HT1080 (cell line): ENCODE measurements at places on chromosomes 2 and 18. TPM values are rescaled to one million over a fixed set of nuclear protein-coding genes. Genes with fewer than 3 reads are reported as not detected.

DNA sequence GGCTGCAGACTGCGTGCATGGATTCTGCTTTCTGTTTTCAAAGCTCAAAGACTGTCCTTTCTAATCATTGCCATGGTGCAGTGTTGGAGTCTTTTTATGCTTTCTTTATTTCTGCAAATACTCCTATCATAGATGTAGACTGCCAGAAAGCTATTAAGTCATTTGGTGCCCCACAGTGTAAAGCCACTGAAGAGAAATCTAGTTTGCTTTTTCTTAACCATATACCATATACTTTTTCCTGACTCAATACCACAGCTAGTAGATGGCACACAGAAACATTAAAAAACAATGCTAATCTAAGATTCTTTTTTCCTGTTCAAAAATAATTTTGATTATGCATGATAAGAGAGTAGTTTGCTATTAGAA lies 109.9 kb upstream of the RAB27B start:
- DNase-seq: no peak

The CREB1 gene
- total RNA-seq: 31.1 and 47.7 TPM in 2 replicates

The TMEM247 gene
- not detected in 2 replicates for total RNA-seq

- DNase-seq: no peak
These were observed 389.4 kb downstream of the CDH2 start for GRCh38 chr18:27787547-27787946.

DNA sequence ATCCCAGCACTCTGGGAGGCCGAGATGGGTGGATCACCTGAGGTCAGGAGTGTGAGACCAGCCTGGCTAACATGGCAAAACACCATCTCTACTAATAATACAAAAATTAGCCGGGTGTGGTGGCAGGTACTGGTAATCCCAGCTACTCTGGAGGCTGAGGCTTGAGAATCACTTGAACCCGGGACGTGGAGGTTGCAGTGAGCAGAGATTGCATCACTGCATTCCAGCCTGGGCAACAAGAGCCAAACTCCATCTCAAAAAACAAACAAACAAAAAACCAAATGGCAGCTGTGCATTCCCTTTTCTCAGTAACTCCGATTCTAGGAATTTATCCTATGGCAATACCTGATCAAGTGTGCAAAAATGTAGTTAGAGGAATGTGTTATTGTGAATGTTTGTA lies 4.7 kb upstream of the GRHL1 start:
- DNase-seq: no peak

The CENPA gene
- total RNA-seq: 29.3 and 42.8 TPM in 2 replicates

DNA sequence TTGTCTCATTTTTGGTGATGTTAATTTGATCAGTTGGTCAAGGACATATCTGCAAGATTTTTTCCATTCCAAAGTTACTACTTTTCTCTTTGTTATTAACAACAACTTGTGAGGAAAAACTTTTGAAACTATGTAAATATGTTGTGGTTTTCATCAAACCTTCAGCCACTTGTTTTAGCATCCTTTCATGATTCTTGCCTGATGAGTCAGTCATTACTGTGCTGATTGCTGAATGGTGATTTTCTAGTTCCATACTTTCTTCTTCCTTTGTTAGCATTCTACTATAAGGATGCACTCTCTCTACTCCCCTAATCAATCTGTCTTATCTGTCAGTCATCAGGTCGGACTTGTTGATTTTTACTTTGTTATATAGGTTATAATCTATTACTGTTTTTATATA lies 10.9 kb downstream of the TMEM87B start:
- peak; percentile 60 for DNase-seq

The PCGF1 gene
- 27.2 and 29.8 TPM in 2 replicates for total RNA-seq

DNA sequence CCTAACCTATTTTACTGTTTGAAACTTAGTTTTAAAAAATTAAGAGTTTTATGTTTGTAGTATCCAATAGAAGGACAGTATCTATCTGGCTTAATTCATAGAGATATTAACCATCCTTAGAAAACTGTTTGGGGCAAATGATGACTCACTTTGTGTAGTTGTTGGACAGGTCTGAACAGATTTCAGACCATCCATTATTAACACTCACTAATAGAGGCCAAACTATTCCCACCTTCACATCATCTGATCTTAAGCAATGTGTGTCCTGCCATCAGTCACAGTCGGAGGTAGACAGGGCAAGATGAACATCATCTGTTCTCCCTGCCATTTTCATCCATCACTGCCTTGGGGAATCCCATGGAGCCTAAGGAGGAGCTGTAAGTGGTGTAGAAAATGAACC lies 164.6 kb upstream of the DCC start:
- DNase-seq: no peak

DNA sequence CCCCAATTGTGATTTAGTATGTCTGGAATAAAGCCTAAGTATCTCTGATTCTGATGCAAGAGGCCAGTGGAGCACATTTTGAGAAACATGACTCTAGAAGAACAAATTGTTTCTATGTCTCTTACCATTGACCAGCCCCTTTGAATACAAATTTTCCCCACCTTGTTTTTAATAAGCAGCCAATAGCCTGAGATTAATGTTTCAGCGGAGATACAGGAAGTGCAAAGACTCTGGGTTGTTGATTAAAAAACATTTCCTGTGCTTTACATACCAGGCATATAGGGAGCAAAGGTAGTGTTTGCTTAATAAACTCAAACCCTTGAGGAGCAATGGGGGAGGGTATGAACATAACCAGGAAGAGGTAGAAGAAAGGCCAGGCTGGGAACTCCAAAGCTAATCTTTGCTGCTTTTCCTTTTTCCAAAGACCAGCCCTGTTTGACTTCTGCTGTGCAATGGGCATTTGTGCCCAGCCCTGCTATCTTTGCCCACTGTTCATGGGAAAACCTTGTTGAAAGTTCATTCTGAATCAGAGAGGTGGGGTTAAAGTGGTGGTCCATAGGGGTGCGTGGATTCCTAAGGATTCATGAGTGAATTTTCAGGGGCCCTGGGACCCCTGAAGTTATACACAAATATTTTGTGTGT lies 29.3 kb downstream of the UPP2 start:
- DNase-seq: no peak

GRCh38 chr2:2146969-2147900 lies 183.8 kb downstream of the MYT1L start:
- no peak for DNase-seq
